H7 (cell line): ENCODE measurements at places on chromosomes 7 and 10.

- no peak for DNase-seq
Measured at GRCh38 chr7:21377545-21377944, 50.3 kb upstream of the SP4 start.

GRCh38 chr7:130732980-130733930 lies 752 bp downstream of the KLF14 start:
- DNase-seq, result peak; percentile 82

DNA sequence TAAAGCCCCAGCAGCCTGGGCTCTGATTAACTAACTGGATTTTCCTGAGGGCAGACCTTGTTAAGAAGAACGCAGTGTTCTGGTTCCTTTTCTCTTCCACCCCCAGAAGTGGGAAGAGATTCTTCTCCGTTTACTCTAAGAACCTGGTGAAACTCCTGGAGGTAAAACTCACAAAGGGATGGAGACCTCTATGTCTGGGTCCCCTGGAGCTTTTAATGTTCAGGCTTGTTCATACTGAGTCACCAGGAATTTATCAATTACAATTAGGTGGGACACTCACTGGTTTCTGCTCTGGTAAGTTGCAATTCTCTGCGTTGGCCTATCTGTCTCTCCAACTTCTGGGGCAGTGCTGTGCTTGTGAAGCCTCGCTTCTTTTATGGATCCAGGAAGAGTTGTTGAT lies 73.3 kb upstream of the CACNB2 start:
- DNase-seq, result no peak

- no peak for DNase-seq
Measured at GRCh38 chr10:3277566-3277965, 105.0 kb upstream of the PITRM1 start.

GRCh38 chr10:74063256-74063655 lies 65.3 kb downstream of the VCL start:
- no peak for DNase-seq

GRCh38 chr10:114239117-114239993 lies at the start of gene VWA2:
VWA2 (plus strand) TSS chr10:114239254; CDS start chr10:114248714, 9,460 bp downstream.
- peak; percentile 87 for DNase-seq

DNA sequence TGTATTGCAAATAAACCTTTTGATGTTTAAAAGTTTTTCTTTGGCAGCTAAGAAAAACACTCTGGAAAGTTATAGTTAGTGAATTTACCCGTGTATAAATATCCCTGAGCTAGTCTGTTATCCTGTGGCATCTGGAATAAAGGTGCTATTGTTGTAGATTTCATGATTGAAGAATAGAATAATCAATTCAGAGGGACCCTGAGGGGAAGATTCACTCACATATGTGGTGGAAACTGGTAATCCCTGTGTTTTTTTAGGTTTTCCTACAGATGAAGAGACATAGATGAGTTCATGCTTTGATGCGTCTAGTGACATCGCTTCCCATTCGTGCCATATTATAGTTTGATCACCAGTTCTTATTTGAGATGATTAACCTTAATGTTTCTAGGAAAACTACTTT lies 164.6 kb downstream of the TWIST1 start:
- no peak for DNase-seq

DNA sequence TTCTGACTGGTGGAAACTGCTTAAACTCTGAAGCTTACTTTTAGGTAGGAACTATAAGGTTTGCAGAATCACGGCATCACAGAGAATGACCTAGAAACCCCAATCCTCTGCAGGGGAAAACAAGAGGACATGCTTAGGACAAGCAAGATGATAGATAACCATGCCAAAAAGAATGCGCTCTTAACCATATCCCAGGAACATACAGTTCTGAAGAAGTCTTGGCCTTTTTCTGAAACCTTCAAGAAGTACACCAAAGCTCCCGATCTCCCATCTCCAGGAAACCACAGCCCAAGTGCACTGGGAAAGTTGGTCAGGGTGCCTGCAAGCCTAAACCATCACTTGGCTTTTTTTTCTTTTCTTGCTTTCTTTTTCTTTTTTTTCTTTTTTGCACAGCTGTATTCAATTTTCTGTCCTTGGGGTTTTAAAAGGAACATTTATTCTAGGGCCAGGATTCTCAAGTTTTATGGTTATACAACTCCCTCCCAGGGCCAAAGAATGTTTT lies 12.2 kb upstream of the SVIL start:
- no peak for DNase-seq
